ENCODE measurements at places on chromosomes 5 and 9.

DNA sequence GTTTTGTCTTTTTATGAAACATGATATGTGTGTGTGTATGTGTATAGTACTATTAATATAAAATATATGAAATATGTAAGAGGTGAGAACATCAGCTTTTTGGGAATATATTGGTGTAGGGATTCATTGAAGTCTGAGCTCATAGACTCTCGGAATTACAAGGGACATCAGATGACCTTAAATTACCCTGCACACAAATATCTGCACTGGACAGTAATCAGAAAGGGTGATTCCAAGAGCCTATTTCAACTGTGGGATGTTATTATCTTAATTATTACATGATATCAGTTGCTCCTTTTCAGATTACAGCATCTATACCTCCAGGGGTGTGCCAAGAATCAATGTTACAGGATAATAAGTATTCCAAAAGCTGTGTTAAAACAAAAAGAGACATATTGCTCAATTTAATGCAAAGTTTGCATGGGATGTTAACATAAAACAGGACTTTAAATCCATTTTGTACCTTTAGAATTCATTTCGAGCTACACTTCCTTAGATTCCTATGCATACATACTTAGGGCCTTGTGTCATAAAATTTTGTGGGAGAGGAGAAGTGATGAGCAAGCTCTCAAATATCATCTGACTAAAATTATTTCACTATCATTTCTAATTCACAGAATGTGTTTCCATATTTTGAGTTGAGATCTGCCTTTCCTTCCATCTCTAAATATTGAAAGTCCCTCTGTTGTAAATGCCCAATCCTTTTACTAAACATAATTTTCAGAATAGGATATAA lies 365.2 kb downstream of the BRINP1 start:
- no peak for DNase-seq

DNA sequence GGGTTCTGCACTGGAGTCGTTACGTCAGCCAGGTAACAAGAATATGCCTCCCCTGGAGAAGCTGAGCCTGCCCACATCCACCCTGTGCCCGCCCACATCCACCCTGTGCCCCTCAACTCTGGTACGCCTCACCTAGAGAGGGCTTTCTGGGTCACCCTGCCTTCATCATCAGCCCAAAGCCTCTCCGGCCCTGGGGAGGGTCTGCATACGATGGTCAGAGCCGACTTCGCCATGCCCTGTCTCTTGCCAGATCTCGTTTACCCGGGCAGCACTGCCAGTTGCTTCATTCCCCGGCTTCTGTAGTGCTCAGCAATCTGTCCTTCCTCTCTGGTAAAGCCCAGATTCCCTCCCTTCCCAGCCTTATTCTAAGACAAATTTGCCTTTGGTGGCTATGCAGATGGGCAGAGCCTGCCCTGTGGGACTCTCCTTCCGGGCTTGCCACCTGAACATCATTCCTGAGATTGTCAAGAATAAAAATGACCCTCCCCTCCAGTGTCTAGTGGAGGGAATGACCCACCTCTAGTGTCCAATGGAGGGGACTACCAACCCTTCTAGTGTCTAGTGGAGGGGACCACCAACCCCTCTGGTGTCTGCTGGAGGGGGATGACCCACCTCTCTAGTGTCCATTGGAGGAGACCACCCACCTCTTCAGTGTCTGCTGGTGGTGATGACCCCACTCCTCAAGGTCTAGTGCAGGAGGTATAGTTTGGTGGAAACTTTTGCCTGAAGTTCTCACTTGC lies 3.4 kb downstream of the PLEKHG4B start:
- no peak for DNase-seq

GRCh38 chr5:180463216-180463900 lies 30.8 kb upstream of the CNOT6 start:
- no peak for DNase-seq

DNA sequence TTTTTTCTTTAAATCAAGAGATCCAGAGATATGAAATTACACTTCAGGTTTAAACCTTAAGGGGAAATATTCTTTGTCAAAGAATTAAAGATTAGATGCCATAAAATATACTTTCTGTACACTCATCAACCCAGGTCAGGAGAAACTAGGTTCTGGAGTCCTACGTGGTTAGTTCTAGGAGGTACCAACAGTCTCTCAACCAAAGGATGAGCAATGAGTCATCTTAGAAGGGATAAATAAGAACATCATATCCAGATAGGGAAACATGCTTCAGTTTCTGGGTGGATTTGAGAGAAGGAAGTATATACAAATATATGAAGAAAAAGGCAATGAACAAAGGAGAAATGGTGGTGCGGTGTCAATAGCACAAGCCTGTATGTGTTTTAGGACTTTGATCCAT lies 98.2 kb downstream of the CSNK1G3 start:
- DNase-seq, result peak; percentile 4

DNA sequence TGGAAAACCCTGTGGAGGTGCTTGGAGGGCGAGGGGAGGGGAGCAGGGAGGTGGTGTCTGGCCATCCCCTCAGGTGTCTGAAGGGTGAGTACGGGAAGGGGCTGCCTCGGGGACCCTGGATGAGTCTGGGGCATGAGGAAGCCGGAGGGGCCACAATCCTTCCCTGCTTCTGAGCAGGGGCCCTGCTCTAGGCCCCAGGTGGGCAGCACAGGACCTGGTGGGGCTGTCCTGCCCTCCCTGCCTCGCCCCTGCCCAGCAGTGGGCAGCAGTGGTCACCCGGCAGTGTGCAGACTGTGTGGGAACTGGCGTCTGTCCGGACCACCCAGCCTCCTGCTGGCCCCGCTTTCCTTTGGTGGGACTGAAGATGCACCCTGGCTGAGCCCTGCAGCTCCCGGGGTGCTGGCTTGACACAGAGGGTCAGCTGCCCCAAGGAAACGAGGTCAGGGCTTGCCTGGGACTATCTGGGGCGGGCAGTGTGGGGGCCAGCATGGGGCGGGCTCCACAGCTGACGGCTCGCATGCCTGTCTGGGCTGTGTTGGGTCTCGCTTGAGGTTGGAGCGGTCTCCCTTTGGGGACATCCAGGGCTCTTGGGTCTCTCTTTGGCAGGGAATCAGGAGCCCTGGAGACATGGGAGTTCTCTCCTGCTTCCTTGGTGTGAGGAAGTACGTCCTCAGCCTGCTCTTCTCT lies 26.1 kb downstream of the RXRA start:
- DNase-seq, result no peak

DNA sequence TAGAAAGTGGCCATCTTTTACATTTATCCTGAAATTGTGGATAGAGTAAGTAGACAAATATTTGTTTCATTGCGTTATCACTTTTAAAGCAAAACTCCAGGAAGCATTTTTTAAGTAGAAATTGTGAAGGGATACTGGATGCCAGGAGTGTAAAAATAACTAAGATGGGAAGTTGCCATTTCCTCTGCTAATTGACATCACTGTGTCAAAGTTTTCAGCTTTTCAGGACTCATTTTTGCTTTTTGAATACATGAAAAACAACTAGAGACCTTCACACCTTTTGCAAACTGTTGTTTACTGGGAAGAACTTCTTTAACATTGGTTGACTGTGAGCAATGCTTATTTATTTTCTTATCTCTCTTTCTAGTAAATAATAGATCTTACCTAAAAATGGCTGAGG lies 337.5 kb downstream of the NR2F1-AS1 start:
- DNase-seq, result no peak

GRCh38 chr5:172165465-172165864 lies 22.6 kb downstream of the STK10 start:
- no peak for DNase-seq

- peak; percentile 97 for DNase-seq
These were observed 10.3 kb upstream of the CD180 start for GRCh38 chr5:67206929-67207328.

DNA sequence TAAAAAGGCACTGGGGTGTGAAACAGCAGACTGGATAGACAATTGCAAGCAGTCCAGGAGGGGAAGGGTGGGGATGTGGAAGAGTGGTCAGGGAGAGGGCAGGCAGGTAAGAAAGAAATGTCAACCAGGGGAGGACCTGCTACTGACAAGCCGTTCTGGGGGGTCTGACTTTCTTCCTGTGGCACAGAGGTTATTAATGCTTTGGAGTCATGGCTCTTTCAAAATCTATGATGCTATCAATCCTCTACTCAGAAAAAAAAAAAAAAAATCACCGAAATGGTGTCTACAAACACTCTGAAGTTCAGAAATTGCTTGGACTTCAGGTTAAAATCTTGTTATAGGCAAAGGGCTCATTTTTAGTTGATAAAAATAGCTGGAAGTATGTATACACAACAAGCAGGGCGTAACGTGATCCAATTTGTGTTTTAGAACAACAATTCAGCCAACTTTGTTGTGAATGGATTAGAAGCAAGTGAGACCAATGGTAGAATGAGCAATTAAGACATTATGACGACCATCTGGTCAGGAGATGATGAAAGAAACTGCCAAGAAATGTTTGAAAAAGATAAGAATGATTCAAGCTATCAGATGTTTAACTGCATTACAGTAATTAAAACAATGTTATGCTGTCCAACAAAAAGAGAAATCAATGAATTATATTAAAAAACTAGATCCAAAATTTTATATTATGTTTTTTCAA lies 255.2 kb downstream of the DEPDC1B start:
- no peak for DNase-seq

DNA sequence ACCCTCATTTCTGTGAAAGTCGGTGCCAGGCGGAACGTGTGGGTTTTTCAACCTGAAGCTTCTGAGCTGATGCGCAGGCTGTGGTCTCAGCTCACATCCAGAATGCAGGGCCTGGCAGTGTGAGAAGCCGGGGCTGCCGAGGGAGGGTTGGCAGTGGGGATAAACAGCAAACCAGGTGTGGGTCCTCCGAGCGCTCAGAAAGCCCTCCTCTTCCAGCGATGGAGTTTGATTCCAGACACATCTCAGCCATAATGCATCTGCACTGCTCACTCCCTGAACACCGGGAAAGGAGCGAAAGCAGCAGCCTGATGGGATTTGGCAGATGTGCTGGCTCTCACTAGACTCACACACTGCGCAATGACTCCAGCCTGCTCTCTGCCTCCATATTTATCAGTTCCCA lies 280.1 kb downstream of the HSPA4 start:
- no peak for DNase-seq

DNA sequence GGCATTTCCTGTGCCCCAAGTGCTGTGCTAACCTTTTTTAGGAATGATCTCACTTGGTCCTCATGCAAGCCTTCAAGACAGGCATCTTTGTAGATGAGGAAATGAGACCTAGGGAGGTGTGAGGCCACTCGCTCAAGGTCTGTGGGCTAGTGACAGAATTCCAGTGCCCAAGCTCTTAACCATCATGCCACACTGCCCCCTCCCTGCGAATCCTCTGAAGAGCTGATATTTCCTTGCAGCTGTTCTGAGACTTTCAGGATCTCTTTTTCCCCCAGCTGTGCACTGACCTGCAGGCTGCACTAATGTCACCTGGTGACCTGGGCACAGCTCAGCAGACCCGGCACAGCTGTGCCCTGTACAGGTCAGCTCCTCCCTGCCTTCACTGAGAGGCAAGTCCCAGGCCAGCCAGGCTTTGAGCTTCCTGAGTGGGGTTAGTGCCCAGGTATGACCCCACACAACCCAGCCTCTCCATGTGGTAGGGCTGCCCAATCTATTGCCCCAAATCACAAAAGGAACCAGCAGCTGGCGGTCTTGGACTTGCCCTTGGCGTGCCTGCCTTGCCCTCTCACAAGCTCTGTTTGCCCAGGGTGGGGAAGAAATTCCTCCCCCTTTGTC lies 32.7 kb downstream of the MORN5 start:
- no peak for DNase-seq

GRCh38 chr9:128160603-128160987 lies 530 bp downstream of the BBLN start:
- DNase-seq, result peak; percentile 13

DNA sequence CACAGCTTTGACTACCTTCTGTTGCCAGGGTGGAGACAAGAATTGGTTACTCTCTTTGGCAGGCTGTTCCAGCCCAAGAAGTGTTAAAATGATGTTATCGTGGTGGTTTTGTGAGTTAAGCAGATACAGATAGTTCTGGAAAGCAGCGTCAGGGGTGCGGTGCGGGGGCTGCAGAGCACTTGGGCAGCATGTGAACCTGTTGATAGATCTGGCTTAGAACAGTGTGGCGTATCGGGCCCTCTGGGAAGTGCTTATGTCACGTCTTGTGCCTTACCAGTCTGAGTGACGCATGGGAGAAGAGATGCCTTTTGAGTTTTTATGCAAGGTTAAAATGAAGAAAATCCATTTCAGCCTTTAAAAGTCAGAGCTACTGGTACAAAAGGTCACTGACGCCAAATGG lies 152.5 kb downstream of the PRKACG start:
- no peak for DNase-seq

- DNase-seq, result no peak
These were observed 183.2 kb upstream of the MAP3K1 start for GRCh38 chr5:56632199-56632598.

DNA sequence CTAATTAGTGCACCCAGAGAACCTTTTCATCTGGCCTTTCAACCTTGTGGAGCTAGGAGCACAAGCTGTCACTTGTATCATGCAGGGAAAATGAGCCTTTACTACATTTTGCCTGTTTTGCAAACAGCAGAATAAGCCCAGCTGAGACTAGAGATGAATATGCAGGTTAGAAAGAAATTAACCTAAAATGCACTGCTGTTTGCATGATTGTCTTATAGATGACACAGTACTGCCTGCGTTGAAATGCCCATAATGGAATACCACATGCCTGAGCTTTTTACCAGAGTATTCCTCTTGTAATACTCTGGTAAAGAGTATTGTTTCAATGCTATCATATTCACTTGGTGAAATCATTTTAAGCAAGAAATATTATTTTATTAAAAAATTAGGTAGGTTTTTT lies 90.7 kb downstream of the SNX24 start:
- DNase-seq, result no peak

GRCh38 chr9:108688051-108688450 lies 167.7 kb downstream of the ACTL7B start:
- no peak for DNase-seq

GRCh38 chr5:140631831-140632365 lies 1.1 kb downstream of the CD14 start:
- no peak for DNase-seq

DNA sequence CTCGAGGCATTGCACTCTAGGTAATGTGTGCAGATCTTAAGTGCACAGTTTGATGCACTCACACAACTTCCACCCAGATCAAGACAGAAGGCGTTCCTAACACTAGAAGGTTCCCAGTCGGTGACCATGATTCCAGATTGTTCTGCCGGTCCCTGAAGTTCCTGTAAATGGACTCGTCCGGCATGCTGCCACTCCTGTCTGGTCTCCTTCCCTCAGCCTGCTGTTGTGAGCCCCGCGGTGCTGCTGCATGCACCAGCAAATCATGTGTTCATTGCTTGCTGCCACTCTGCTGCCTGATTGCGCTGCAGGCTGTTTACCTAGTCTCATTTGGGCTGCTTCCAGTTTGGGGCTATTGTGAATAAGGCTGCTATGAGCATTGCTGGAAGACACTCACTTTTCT lies 11.5 kb downstream of the STKLD1 start:
- no peak for DNase-seq

- DNase-seq, result no peak
These were observed 843.7 kb downstream of the EFNA5 start for GRCh38 chr5:106827061-106827460.

GRCh38 chr9:136545965-136546696 lies at the start of gene NOTCH1:
Gene NOTCH1 (minus strand): TSS chr9:136546048. CDS start chr9:136545786, 262 bp downstream.
- peak; percentile 88 for DNase-seq

- DNase-seq, result no peak
These were observed 578.4 kb downstream of the SLCO4C1 start for GRCh38 chr5:101717721-101718120.
